ENCODE measurements at places on chromosomes 16 and 17.
A peak's percentile ranks its signal among the peaks of the same experiment; 100 is the strongest.

GRCh38 chr17:39870776-39871175, 2.8 kb downstream of the ZPBP2 start:
- H3K4me1 ChIP-seq: no peaks in the 10 kb centered on the region
- H3K27ac ChIP-seq: no peak overlapping the region
- H3K4me3 ChIP-seq: no peak overlapping the region
- H3K36me3 ChIP-seq: no peaks in the 10 kb centered on the region
- DNase-seq: no peak

- peaks cover 61% of the 10 kb centered on the region for H3K36me3 ChIP-seq
- H3K4me3 ChIP-seq: no peak overlapping the region
- no peak for DNase-seq
- H3K4me1 ChIP-seq: no peaks in the 10 kb centered on the region
- H3K27ac ChIP-seq: no peak overlapping the region
- no peaks in the 10 kb centered on the region for H3K27me3 ChIP-seq
Measured at GRCh38 chr16:88050952-88051660, 99.9 kb downstream of the BANP start.

DNA sequence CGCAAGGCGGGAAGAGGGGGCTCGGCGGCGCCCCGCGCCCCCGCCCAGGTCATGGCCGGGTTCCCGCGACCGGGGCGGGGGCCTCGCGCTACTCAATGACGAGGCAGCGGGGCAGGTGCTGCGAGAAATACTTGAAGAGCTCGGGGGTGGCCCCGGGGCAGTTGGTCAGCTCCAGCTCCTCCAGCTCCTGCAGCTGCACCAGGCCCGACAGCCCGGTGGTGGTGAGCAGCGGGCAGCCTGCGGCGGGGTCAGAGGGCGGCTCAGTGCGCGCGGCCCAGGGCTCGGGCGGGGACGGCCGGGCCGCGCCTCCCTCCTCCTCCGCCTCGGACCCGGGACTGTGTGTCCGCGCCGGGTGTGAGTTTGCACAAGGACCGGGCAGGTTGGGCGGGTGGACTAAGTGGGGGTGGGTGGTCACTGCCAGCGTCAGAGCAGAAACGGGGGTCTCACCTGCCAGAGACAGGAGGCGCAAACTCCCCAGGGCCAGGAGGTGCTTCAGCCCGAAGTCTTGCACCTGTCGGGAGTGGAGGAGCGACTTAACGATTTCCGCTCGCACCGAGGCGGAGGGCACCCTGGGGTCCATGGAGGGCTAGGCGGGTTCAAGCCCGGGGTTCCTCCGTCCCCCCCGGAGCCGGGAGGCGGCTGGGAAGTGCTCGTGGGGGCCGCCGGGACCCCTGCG, 4.1 kb upstream of the WDR24 start:
- H3K36me3 ChIP-seq: no peaks in the 10 kb centered on the region
- no peaks in the 10 kb centered on the region for H3K4me1 ChIP-seq
- H3K27me3 ChIP-seq: no peaks in the 10 kb centered on the region
- no peak for DNase-seq
- no peak overlapping the region for H3K4me3 ChIP-seq

GRCh38 chr16:58039829-58040495, 14.4 kb downstream of the MMP15 start:
- H3K27me3 ChIP-seq: no peaks in the 10 kb centered on the region
- H3K4me1 ChIP-seq: no peaks in the 10 kb centered on the region
- no peaks in the 10 kb centered on the region for H3K36me3 ChIP-seq
- no peak overlapping the region for H3K27ac ChIP-seq
- DNase-seq: no peak
- no peak overlapping the region for H3K4me3 ChIP-seq

DNA sequence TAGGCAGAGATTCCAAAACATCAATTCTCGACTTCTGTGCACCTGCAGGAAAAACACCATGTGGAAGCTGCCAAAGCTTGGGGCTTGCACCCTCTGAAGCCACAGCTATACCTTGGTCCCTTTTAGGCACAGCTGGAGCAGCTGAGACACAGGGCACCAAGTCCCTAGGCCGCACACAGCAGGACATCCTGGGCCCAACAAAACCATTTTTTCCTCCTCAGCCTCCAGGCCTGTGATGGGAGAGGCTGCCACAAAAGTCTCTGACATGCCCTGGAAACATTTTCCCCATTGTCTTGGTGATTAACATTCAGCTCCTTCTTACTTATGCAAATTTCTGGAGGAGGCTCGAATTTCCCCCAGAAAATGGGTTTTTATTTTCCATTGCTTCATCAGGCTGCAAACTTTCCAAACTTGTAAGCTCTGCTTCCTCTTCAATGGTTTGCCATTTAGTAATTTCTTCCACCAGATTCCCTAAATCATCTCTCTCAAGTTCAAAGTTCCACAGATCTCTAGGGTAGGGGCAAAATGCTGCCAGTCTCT, 24.3 kb upstream of the COL1A1 start:
- H3K36me3 ChIP-seq: no peaks in the 10 kb centered on the region
- no peak overlapping the region for H3K27ac ChIP-seq
- DNase-seq: no peak

GRCh38 chr16:49621241-49622083, 234.4 kb downstream of the ZNF423 start:
- H3K27me3 ChIP-seq: no peaks in the 10 kb centered on the region
- H3K4me3 ChIP-seq: no peak overlapping the region
- H3K36me3 ChIP-seq: no peaks in the 10 kb centered on the region
- no peak for DNase-seq
- H3K4me1 ChIP-seq: peaks cover 3% of the 10 kb centered on the region
- H3K27ac ChIP-seq: peak overlapping the region; percentile 55

DNA sequence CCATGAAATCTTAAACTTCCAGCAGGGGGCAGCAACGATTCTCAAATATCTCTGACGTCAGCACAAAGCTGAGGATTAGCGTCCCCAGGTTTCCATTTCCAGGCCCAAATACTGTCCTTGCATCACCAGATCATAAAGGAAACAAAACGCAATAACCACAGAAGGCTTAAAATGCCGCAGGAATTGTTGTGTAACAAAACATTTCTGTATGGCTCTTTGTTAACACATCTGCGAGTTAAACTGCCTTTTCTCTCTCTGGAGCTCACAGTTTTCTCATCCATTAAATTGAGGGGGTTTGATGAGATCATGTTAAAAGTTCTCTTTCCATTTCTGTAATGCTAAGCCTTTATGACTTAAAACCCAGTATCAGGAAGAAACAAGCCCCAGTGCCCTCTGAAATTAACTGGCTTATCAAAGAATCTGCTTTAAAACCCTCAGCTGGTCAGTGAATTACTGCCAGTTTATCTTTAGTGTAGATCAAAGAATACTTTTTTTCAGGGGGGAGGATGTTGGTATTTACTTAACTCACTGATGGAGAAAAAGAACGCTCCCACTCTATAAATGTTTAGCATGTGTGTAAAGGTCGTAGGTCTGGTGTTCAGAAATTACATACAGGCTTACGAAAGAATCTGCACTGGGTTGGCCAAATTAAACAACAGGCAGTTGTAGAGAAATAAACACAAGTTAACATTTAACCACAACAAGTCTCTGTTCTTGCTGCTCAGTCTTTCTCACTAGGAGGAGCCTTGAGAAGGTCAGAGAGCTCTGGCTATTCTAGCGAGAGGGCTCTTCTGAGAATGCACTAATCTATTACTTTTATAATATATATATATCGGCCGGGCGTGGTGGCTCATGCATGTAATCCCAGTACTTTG, 10.6 kb upstream of the TERF2 start:
- DNase-seq: peak; percentile 57
- H3K27ac ChIP-seq: peak overlapping the region; percentile 91
- no peaks in the 10 kb centered on the region for H3K36me3 ChIP-seq
- H3K27me3 ChIP-seq: no peaks in the 10 kb centered on the region

DNA sequence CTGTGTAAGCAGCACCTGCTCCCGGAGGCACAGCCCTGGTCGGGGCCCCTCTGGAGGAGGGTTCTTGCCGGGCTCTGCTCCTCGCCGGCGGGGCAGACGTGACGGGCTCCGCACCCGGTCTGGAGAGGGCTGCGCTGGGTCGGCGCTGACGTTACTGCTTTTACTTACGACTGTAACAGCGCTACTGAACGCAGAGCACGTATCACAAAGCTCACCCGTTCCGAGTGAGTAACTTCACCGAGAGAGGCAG, 1.3 kb upstream of the RAB40C start:
- H3K27ac ChIP-seq: peak overlapping the region; percentile 98
- no peaks in the 10 kb centered on the region for H3K27me3 ChIP-seq
- H3K4me1 ChIP-seq: peaks cover 67% of the 10 kb centered on the region
- H3K4me3 ChIP-seq: peak overlapping the region; percentile 42
- H3K36me3 ChIP-seq: no peaks in the 10 kb centered on the region

DNA sequence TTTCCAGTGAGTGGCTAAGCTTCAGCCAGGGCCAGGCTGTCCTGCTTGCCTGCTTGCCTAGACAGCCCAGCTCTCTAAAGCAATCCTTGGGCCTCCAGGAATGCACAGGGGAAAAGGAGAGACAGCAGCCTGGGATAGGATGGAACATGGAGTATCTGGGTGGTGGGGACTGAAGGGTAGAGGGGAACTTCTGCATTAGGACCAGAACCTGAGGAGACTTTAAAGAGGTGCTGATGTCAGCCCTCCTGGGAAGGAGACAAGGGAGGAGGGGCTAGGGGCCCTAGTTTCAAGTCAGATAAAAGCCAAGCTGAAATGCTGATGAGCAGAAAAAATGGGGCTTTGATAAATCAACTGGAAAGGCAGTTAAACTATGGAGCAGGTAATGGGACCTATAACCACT, 1.8 kb downstream of the HOXB7 start:
- no peak for DNase-seq
- peaks cover 5% of the 10 kb centered on the region for H3K27me3 ChIP-seq
- H3K4me3 ChIP-seq: no peak overlapping the region
- no peaks in the 10 kb centered on the region for H3K36me3 ChIP-seq
- no peaks in the 10 kb centered on the region for H3K4me1 ChIP-seq

GRCh38 chr16:72291121-72291520, 119.2 kb upstream of the PMFBP1 start:
- no peaks in the 10 kb centered on the region for H3K36me3 ChIP-seq
- no peak overlapping the region for H3K4me3 ChIP-seq
- DNase-seq: no peak
- H3K4me1 ChIP-seq: peaks cover 6% of the 10 kb centered on the region
- H3K27me3 ChIP-seq: no peaks in the 10 kb centered on the region
- peak overlapping the region; percentile 75 for H3K27ac ChIP-seq

DNA sequence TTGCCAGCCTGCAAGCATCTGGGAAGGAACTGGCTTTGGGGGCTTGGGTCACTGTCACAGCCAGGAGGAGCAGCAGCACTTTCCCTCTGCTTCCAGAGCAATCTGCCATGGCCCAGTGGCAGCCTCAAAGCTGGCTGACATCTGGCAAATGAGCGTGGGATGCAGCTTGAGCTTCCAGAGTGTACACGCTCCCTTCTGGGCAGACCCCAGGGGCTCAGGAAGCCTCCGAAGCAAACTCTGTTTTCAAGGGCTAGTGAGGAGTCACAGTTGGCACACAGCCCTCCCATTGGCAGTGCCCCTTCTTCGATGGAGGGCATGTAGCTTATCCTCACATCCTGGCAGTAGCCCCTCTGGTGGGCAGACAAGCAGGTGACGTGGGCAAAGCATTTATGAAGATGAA, 249.6 kb downstream of the ENGASE start:
- DNase-seq: no peak
- H3K4me1 ChIP-seq: no peaks in the 10 kb centered on the region
- H3K4me3 ChIP-seq: no peak overlapping the region

DNA sequence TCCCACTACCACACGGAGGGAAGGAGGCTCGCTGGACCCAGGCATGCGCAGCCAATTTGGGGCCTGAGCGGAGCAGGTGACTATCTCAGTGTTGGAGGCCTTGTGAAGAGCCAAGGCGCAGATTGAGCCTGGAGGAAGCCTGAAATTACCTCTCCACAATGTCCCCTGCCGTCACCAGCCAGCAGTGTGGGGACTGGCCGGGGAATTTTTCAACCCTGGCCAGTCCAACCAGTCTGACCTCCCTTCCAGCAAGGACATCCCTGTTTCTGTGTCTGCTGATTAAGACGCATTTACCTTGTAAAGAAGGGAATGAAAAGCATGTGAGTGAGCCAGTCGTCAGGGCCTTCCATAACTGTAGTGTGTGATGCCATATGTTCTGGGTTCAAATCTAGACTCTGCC, 198.1 kb upstream of the IRX3 start:
- no peak for DNase-seq
- H3K4me1 ChIP-seq: no peaks in the 10 kb centered on the region
- H3K27ac ChIP-seq: no peak overlapping the region
- H3K27me3 ChIP-seq: no peaks in the 10 kb centered on the region

DNA sequence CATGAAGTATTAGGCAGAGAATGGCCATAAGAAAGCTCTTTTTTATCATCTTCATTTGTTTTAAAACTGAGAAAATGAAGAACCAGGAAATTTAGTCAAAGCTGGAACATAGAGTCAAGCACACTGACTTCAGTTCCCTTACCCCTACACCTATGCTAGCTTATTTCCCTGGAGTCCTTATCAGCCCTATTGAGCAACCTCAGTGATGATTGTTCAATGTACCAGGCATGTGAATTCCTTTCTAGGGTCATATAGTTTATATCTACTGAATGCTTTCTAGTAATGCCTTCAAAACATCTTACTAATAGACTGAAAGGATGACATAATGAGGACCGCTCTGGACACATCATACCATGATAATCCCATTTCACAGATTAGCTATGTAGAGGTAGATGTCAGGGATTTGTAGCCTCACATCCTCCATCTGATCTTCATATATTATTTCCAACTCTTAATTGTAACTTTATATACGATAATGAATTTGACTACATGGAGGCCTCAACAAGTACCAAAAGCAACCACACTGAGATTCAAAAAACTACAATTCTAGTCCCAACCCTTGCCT, 460.4 kb upstream of the DYNLRB2 start:
- H3K4me1 ChIP-seq: peaks cover 10% of the 10 kb centered on the region
- H3K27me3 ChIP-seq: no peaks in the 10 kb centered on the region
- DNase-seq: no peak
- H3K36me3 ChIP-seq: no peaks in the 10 kb centered on the region
- no peak overlapping the region for H3K27ac ChIP-seq

DNA sequence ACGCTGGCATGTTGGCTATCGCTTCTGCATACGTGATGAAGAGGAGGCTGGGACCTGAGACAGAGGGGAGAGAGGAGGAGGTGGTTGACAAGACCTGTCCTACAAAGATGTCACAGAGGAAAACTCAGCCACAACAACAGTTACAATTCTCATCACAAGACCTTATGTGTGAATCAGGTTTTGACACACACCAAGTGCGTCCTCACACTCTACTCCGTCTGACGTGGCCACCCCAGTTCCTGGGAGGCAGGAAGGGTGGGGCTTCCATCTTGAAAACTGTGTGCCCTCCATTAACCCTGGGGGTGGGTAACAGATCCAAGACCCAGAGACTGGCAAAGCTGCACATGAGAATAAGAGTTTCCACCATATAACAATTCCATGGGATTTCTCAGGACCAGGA, 24.1 kb downstream of the SLC6A4 start:
- H3K36me3 ChIP-seq: no peaks in the 10 kb centered on the region
- no peak overlapping the region for H3K4me3 ChIP-seq
- no peak for DNase-seq
- H3K27me3 ChIP-seq: no peaks in the 10 kb centered on the region
- H3K4me1 ChIP-seq: no peaks in the 10 kb centered on the region

GRCh38 chr16:28218109-28218508, 6.3 kb upstream of the XPO6 start:
- H3K27ac ChIP-seq: no peak overlapping the region
- no peaks in the 10 kb centered on the region for H3K36me3 ChIP-seq
- no peak overlapping the region for H3K4me3 ChIP-seq
- H3K27me3 ChIP-seq: no peaks in the 10 kb centered on the region
- DNase-seq: no peak

Data from tibial nerve (tissue), 4 donors.